ENCODE measurements at places on chromosomes 12 and 14. TPM values are rescaled to one million over a fixed set of nuclear protein-coding genes. Genes with fewer than 3 reads are reported as not detected.

Gene ART4
- 0.29 TPM for total RNA-seq

Gene PMEL
- total RNA-seq, result 6.3 TPM

Gene ZNF605
- 28.7 TPM for total RNA-seq

Gene CPNE6
- total RNA-seq, result not detected

Gene ANG
- total RNA-seq, result 8.0 TPM

Gene OTOGL
- 0.31 TPM for total RNA-seq

Gene ACSM4
- not detected for total RNA-seq

Gene MFAP5
- not detected for total RNA-seq

Gene KLHDC2
- 80.0 TPM for total RNA-seq

Gene SLC16A7
- total RNA-seq, result 6.5 TPM

Gene HPD
- not detected for total RNA-seq

Gene NRXN3
- total RNA-seq, result 22.1 TPM

Gene ACOT4
- total RNA-seq, result 1.3 TPM

Gene FERMT2
- 44.4 TPM for total RNA-seq

Gene MDP1
- 17.7 TPM for total RNA-seq

Gene KLHL33
- total RNA-seq, result 0.04 TPM

Gene GPRC5D
- not detected for total RNA-seq

Gene ANKRD33
- total RNA-seq, result 0.14 TPM

Gene CD69
- not detected for total RNA-seq

Gene CMKLR1
- total RNA-seq, result not detected

Gene BMAL2
- 28.8 TPM for total RNA-seq

Gene PRH2
- total RNA-seq, result not detected

Gene SVOP
- 2.1 TPM for total RNA-seq

Gene TCL1B
- not detected for total RNA-seq

Gene ACADS
- 11.8 TPM for total RNA-seq

Gene SCN8A
- 8.1 TPM for total RNA-seq

Gene ADAMTS20
- total RNA-seq, result 0.33 TPM

Gene USP44
- total RNA-seq, result 13.3 TPM

Gene SERPINA5
- 37.7 TPM for total RNA-seq

Gene CABP1
- 0.49 TPM for total RNA-seq

Gene GLIPR1
- 0.22 TPM for total RNA-seq

Gene CAPZA3
- total RNA-seq, result 0.36 TPM

Gene SLC17A8
- total RNA-seq, result 1.2 TPM

Gene LMO3
- 39.4 TPM for total RNA-seq

Gene NOVA1
- total RNA-seq, result 23.7 TPM

Gene KIF26A
- 7.0 TPM for total RNA-seq

Gene TMEM179
- total RNA-seq, result 9.2 TPM

Gene KCNMB4
- total RNA-seq, result 8.2 TPM

Gene A2ML1
- total RNA-seq, result 0.19 TPM

Gene AQP6
- total RNA-seq, result not detected
